Gastrocnemius medialis (tissue), 4 donors: ENCODE measurements at places on chromosomes 5 and 9.

DNA sequence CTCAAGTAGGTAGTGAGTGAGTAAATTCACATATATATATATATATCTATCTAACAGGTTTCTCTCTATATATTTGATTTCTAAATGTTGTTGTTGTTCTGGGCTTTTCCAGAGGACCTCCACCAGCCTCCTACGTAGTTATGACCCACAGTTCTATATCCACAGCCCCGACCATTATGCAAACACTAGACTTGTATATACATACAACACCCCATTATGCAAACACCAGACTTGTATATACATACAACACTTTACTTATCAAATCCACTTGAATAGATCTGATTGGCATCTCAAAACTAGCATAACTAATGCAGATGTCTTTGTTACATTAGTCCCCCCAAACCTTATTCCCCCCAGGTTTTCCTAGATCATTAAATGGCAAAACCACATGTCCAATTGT lies 108.7 kb downstream of the JAKMIP2 start:
- DNase-seq: no peak

DNA sequence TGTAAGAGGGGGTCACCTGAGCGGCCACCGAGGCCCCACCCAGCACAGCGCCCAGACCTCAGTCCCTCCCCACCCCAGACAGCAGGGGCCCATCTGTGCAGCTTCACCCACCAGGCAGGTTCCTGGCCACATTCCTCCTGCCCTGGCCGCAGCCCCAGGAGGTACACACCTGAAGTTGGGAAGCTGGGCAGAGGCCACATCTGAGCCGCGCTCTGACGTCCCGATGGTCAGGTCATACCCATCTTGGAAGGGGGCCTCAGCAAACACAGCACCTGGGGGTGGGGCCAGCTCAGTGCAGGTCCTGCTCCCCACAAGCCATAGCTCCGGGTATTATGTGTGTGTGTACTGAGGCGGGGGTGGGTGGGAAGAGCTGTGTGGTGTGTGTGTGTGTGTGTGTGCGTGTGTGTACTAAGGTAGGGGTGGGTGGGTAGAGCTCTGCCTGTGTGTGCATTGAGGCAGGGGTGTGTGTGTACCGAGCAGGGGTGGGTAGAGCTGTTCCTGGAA lies 5.6 kb downstream of the SPOUT1 start:
- DNase-seq: no peak

DNA sequence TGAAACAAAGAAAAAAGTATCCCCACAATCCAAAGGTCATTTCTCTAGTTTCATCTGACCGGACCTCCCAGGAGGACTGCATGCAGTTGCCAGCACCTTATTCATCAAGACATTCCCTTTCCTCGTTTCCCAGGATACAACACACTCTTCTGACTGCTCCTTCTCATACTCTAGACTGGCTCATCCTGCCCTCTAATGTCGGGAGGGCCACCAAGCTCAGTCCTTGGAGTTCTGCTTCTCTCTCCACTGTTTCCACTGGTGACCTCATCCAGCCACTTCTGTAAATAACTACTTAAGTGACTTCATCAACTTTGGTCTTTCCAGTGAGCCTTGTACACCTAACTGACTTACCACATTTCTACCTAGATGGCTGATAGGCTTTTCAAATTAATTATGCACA lies 179.1 kb downstream of the EPB41L4A start:
- no peak for DNase-seq

GRCh38 chr5:73631500-73631899 lies 5.5 kb downstream of the ARHGEF28 start:
- no peak for DNase-seq

DNA sequence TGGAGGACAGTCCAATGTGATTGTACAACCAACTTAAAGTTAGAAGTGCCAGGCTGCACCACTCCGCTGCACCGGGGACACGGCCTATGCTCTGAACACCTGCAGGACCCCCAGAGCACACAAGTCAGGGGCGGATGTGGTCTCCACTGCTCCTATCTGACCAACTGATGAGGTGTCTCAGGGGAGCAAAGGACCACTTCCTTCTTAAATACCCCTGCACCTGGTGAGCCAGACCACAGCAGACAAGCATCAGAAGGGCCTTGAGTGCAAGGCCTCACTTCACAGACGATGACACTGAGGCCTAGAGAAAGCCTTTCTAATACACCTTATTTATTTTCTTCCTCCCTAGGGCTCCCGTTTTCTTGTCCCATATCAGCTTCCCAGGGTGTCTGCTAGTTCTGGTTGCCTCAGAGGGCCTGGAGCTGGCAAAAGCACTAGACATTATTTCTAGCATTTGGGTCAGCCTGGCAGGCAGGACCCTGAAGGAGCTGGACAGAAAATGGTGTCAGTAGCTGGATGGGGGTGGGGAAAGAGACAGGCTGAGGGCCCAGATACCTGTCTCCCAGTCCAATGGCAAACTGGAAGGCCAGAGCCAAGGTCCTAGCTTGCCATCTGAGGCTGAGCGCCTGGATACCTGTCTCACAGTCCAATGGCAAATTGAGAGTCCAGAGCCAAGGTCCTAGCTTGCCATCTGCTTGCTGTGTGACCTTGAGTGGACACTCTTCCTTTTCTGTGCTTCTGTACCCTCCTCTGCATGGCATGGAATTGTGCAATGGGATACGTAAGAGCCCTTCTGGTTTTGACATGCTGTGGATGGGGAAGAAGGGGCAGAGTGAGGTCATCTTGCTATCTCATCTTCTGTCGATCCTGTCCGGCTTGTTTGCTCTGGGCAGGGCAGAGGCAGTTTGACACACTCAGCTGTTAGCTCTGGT lies 9.0 kb downstream of the CCDC69 start:
- peak; percentile 74 for DNase-seq

DNA sequence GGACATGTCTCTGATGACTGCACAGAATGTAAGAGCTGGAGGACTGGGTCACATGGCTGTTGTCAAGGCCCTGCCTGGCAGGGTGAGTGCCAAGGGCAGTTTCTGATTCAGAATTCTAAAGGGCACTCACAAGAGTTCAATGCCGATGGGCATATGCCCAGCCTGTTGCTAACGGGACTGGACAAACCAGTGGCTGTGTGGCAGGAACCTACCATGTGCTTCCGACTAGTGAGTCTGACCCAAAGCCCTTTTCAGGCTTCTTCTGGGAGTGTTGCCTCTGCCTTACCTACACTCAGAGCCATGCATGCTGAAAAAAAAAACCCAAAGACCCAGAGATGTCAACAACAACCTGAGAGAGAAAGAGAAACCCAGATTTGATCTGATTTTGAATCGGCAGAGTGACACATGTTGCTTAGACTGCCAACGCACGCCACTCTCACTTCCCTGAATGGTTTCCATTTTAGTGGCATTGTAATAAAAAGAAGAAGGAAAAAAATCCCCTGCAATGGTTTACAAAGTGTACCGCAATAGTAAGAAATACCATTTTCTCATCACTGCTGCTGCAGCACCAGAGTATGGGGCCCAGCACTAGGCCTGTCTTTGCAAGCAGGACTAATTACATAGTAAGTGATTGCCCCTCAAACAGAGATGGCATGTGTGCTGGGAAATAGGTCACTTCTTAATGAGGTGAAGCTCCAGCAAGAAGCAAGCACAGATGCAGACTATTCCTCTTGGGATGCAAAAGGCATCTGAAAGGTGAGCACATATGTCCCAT lies 194.3 kb downstream of the PALM2AKAP2 start:
- DNase-seq: no peak

GRCh38 chr5:1652873-1653697 lies 129.3 kb upstream of the LPCAT1 start:
- DNase-seq: no peak

GRCh38 chr9:136997371-136997770 lies 1.0 kb upstream of the CLIC3 start:
- no peak for DNase-seq

DNA sequence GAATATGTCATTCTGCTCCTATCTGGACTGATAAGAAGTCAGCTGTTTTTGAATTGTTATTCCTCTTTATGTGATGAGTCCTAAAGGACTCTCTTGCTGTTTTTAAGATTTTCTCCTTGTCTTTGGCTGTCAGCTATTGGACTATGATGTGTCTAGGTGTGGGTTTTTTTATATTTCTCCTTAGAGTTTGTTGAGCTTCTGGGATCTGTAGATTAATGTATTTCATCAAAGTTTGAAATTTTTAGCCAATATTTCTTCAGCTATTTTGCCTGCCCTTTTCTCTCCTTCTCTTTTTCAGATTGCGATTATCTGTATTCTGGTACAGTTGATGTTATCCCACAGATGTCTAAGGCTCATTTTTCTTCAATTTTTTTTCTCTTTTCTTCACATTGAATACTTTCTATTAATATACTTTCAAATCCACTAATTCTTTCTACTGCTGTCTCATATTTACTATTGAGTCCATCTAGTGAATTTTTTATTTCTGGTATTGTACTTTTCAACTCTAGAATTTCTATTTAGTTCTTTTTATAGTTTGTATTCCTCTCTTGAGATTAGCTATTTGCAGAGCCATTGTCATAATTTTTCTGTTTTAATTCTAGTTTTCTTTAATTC lies 31.1 kb downstream of the RPS23 start:
- no peak for DNase-seq

- no peak for DNase-seq
These were observed 103.3 kb downstream of the CD180 start for GRCh38 chr5:67093279-67093678.

- no peak for DNase-seq
These were observed 611.8 kb upstream of the KLF4 start for GRCh38 chr9:108101410-108101809.

DNA sequence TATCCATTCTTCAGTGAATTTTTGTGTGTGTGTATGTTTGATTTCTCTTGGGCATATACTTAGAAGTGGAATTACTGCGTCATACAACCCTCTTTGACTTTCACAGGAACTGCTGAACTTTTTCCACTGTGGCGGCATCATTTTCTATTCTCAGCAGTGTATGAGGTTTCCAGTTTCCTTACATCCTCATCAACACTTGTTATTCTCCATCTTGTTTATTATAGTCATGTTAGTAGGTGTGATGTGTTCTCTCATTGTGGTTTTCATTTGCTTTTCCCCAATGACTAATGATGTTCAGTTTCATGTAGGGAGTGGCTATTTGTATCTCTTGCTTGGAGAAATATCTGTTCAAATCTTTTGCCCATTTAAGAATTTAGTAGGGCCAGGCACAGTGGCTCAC lies 2.6 kb downstream of the ZNF79 start:
- no peak for DNase-seq

- no peak for DNase-seq
These were observed 13.8 kb downstream of the TMEM267 start for GRCh38 chr5:43469671-43470391.

DNA sequence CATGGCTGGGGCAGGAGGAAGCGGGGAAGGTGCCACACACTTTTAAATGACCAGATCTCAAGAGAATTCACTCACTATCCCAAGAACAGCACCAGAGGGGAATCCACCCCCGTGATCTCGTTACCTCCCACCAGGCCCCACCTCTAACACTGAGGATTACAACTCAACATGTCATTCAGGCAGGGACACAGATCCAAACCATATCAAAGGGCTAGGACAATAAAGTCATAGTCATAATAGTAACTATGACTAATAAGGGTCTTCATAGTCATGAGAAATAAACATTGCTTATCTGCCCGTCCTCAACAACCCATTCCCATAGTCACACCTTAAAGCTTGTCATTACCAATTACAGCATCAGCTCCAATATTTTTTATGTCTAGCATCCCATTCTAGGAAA lies 65.3 kb upstream of the SMC2 start:
- no peak for DNase-seq

GRCh38 chr9:79621916-79622575 lies 50.3 kb downstream of the TLE4 start:
- DNase-seq: no peak

DNA sequence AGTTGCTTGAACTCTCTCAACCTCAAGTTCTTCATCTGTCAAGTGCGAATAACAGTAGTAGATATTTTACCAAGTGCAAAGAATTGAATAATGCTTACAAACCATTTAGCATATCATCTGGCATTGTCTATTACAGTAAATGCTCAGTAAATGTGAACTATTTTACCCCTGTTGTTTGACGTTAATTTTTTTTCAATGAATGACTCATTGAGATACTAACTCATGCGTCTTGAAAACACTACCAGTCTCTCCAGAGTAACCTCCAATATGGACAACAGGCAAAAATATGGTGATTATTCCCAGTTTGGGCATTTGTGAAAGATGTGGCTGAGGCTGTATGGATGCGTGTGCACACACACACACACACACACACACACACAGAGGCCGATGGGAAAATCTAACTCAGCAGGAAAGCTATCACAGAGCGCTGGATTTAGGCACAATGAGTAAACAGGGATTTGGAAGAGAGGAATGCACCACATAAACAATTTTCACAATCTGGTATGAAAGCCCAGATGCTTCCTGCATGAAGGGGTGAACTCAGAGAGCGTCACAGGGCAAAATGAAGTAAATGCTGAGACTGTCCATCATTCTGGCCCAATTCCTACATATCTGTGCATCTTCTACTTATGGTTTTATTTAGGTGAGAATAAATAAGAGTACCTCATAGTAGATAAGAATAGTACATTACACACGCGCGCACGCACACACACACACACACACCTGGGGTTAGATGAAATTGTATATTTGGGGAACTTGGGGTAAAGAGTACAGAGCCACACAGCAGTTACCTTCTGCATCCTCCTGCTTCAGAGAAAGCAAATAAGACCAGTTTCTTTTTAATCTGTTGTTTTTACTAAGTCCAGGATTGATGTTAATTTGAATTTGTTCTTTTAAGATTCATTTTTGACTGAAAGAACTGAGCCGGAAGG lies 128.7 kb downstream of the PALM2AKAP2 start:
- no peak for DNase-seq

DNA sequence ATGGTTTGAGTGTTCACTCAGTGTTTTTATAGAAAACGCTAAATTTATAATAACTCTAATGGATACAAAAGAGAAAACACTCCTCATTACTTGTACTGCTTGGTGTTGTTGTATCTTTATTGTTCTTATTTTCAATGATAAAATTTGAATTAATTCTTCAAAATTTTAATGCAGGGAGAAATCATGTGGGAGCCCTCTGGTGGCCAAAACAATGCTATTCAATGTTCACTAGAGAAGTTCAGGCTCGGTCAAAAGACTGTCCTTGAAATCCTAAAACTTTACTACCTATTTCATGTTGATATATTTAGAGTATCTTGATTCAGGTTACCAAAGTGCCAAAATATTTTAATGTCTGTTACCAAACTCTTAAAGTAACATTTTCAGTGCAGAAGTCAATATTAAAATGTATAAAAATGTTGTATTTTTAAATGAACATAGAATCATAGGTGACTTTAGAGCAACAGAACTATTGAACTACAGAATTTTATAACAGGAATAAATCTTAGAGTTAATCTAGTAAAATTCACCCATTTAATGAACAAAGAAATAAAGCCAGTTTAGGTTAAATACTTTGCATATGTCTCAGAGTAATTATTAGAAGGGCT lies 1259.8 kb downstream of the PTPRD start:
- no peak for DNase-seq

DNA sequence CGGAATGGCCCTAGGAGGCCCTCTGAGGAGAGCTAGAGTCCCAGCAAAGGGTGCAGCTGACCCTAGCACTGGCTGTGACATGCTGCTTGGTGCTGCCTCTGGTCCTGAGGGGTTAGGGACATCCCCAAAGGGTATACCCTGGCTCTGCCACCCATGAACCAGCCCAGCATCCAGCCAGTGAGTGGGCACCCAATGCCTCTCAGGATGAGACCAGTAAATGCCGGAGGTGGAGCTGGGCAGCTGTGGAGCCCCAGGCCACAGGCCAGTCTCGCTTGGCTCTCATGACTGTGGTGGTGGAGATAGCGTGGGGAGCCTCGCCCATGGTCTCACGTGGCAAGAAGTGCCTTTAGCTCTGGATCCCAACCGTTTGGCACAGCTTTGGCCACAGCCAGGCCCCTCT lies 3.7 kb upstream of the CEL start:
- DNase-seq: no peak

GRCh38 chr5:135215617-135216470 lies 181.8 kb upstream of the PITX1 start:
- no peak for DNase-seq

GRCh38 chr5:178469975-178470759 lies 120.0 kb downstream of the COL23A1 start:
- no peak for DNase-seq
